ENCODE measurements at places on chromosomes 6 and 20.

- no peak for DNase-seq
Measured at GRCh38 chr6:114052141-114052540, 81.2 kb upstream of the HDAC2 start.

DNA sequence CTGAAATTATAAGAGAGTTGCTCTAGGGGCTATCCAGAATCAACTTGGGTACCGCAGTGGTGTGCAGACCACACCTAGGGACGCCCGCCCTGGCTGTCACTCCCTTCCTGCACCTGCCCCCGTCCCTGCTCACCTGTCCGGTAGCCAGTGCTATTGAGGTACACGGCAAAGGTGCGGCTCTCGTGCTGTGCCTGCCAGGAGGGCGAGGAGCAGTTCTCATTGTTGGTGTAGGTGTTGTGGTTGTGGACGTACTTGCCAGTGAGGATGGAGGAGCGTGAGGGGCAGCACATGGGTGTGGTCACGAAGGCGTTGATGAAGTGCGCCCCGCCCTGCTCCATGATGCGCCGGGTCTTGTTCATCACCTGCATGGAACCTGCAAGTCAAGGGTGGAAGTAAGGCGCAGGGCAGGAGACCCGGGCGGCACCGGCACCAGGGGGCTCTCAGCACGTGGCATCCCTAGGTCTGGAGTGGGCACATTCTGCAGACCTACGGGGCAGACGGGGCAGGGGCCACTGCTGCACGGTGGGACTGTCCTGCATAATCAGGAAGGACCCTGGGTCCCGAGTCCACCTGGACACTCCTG, 48.6 kb downstream of the SULF2 start:
- no peak for DNase-seq

DNA sequence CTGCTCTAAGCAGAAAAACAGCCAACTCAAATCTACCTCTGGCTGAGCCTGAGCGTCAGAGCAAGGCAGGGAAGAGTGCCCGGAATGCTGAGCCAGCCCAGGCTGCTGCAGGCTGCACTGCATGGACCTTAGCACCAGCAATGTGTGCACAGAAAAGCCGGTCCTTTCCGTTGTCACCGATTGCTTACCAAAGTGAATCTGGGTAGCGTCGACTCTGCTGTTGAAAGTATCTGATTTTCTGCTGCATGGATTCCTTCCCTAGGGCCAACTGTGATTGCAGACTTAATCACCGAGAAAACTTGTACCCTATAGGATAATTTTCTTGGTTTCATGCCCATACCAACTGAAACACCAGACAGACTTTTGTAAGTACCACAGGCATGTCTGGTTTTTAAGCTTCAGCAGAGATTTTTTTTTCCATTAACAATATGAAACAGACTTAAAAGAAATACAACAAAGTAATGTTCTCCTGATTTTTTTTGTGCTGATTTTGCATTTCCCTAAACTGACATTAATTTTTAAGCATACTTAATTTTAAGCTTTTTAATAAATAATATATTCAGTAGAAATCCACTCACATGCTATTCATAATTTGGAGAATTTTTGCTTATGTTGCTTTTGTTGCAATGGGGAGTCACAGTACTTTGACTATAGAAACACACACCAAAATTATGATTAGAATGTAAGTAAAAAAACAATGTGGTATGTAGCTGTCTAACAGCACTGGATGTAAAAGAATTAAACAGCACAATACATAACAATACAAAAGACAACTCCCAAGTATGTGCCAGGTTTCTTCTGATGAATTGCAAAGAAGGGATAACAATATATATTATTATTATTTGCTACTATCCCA, 218.0 kb downstream of the THBS2 start:
- no peak for DNase-seq

- no peak for DNase-seq
Measured at GRCh38 chr20:25281541-25281991, 33.7 kb downstream of the PYGB start.

DNA sequence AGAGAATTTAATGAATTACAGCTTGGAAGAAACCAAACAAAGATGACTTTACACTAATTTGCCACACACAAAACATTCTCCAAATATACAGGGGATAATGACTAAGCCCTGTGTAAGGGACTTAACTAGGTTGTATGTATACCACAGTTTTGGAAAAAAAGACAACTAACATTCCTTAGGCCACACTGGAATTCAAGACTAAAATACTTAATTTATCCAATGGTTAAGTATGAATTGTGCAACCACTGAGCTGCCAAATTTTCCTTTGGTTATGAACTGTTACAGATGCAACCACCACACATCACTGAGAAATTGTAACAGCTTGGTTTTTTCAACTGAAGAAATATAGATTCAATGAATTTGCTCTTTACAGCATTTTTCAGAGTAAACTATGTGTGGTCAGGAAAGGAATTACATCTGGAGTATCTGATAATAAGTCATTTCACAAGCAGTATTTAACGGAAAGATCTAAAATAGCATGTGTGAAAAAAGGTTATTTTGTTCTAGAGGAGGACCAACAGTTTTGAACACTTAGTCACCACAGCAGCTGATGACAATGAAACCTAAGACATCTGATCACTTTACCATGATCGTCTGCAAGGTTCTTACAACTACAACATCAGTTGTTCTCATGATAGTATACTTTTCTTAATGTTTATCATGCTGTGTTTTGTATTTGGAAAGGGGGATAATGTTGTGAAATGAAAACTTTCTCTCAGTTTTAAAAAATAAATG, 318.8 kb downstream of the BCKDHB start:
- DNase-seq, result no peak

DNA sequence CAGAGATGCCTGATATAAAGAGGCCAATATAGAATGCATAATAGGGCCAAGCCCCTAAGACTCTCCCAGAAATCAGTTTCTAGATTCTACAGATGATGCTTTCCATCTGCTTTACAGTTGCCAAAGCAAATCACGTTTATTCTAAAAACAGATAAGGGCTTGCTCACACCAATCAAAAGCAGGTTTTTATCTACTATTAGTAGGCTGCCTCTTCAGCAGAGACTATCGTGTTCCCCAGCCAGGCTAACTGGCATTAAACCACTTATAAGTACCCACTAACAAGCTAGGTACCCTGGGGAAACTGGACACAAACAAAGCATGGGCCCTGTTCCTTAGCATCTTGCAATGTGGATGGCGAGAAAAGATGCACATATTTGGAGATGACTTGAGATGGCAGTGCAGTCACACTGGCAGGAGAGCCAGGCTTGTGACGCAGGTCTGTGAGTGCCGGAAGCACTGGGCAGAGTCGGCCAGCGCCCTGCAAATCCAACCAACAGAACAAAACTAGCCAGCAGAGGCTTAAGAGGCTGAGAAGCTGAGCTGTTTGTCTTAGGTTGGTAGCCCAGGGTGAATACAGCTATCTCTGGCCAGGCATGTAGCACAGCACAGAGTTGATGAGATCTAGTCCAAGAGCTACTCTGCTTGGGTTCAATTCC, 73.4 kb downstream of the GFOD1 start:
- no peak for DNase-seq

- DNase-seq, result peak; percentile 1
Measured at GRCh38 chr20:25272223-25273000, 24.5 kb downstream of the PYGB start.

DNA sequence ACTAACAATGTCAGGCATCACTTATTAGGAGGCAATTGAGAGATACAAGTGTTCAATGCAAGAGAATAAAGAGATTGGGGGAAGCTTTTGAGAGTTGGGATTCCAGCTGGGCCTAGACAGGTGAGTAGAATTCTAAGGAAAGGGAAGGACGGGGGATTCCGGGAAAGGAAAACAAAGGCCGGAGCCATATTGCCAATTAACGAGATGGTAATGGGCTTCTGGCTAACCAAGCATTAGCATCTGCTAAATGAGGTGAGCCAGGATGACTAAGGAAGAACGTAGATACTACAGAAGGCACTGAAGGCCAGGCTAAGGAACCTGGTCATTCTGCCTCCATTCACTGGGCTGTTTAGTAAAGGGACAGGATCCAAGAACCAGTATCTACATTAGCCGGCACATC, 10.5 kb downstream of the FYN start:
- DNase-seq, result no peak

GRCh38 chr20:20791664-20792568, 79.5 kb upstream of the RALGAPA2 start:
- no peak for DNase-seq

DNA sequence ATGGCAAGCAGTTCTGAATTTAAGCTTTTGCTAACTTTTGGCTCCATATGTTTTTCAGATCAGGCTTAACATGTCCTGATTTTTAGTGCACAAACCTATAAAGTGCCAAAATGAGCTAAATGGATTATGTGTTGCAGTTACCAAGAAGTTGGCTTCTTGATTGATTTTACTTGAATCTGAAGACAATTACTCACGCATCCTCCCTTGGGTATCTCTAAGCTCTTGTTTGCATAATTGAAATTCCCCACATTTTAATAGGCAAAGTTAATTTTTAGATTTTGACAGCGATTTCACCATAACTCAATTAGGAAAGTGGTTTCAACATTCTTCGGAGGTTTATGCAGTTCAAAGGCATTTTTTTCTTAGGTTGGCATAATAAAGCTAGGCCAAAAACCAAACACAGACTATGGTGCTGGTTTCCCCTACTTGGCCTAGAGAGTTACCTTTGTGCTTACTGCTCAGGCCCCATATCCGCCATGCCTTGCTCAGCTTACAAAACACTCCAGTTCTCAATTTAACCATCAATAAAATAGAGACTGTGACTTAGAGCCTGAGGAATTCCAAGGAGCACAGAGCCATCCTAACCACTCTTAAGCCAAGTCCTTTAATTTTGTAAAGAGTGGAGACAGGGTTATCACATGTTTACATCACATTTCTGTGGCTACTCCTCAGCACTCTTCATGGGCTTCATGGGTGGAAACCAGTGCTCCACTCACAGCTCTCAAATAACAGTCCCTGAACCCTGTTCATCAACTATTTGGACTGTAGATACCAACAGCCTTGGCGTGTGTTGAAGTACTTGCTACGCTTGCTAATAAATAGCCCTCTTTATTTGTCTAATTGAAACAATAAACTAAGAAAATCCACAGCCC, 32.1 kb downstream of the LAMA4 start:
- DNase-seq, result no peak

DNA sequence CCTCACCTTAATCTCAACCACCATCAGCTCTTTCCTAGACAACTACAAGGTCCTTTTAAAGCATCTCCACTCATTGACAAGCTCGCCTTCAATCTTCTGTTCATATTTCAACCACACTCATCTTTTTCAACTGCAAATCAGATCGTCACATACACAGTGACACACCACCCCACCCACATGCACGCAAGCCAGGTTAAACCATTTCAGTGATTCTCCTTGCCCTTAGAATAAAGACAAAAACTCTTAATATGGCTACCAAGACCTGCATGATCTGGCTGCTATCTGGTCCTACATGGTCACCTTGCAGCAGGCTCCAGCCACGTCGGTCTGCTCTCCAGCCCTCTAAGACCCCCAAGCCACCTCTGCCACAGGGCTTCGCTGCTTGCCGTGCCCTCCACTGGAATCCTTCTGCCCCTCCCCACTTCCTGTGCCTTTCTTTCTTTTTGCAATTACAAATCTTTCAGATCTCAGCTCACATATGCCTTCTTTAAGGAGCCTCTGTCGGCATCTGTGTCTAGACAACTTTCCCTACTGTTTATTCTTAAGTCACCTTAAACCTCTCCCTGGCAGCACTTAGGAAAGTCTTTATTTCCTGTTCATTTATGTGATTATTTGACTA, 507.3 kb upstream of the ARID1B start:
- peak; percentile 17 for DNase-seq

GRCh38 chr6:101921829-101922450, 528.4 kb downstream of the GRIK2 start:
- DNase-seq, result no peak

DNA sequence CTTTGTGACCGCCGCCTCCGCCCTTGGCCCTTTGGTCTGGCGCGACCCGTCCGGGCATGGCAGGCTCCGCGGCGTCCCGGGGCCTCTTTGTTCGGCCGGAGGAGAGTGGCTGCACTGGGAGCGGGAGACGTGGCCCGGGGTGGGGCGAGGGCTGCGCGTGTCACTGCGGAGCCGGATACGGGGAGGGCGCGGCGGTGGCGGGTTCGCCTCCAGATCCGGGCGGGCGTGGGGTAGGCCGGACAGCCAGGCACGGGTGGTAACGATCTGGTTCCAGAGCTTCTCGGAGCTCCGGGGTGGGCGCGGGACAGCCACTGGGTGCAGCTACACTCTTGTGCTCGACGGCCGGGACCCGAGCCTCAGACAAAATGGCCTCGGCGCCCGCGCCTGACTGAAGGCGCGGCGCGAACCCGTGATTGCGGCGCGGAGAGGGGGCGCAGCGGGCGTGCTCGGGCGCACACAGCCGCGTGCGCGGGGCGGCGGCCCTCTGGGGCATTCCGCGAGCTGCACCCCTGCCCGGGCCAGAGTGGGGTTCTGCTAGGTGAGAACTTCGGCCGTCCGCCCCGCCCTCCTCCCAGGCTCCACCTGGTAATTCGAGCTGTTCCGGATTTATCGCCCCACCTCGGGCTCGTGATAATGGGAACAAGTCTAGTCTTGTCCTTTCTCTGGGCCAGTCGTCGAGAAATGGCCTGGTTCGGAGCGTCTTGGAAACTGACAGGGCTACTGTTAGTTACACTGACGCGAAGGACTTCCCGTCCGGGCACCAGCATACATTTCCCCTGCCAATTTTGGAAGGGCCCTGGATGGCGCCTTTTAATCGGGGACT, 1.0 kb downstream of the LOC128125822 start:
- peak; percentile 68 for DNase-seq

DNA sequence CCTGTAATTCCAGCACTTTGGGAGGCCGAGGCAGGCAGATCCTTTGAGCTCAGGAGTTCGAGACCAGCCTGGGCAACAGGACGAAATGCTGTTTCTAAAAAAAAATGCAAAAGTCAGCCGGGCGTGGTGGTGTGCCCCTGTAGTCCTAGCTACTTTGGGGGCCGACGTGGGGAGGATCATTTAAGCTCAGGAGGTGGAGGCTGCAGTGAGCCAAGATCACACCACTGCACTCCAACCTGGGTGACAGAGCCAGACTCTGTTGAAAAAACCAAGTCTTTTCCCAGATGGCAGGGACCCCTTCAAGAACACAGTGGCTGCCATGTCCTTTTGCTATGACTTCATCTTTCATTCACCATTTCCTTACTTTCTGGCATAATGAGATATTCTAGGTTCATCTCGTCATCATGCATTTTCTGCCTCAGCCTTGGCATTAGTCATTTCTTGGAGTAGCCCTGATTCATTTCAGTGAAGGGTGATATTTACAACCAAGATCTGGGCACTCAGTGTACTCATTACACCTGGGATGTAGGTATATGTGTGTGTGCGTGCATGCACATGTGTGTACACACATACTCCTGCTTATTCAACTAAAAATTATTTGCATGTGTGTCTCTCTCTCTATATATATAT, 61.4 kb upstream of the TOX2 start:
- DNase-seq, result no peak

DNA sequence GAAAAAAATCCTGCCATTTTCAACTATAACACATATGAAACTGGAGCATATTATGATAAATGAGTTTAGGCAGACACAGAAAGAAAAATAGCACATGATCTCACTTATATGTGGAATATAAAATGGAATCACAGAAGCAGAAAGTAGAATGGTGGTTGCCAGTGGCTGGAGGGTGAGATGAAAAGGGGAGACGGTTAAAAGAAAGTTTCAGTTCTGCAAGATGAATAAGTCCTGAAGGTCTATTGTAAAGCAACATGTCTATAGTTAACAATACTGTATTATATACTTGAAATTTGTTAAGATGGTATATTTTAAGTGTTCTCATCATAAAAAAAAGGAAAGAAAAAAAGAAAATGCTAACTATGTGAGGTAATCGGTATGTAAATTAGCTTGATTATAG, 503.9 kb downstream of the EPHA7 start:
- DNase-seq, result no peak

GRCh38 chr6:145071836-145072235, 663.5 kb downstream of the EPM2A start:
- DNase-seq, result no peak

- no peak for DNase-seq
Measured at GRCh38 chr6:95142661-95143335, 434.5 kb upstream of the MANEA start.

Measured in activated naive CD4-positive, alpha-beta T cell treated with Interleukin-2 at 50 U/mL for 16 hours (primary cell).